ENCODE measurements at places on chromosomes 7 and 10.

DNA sequence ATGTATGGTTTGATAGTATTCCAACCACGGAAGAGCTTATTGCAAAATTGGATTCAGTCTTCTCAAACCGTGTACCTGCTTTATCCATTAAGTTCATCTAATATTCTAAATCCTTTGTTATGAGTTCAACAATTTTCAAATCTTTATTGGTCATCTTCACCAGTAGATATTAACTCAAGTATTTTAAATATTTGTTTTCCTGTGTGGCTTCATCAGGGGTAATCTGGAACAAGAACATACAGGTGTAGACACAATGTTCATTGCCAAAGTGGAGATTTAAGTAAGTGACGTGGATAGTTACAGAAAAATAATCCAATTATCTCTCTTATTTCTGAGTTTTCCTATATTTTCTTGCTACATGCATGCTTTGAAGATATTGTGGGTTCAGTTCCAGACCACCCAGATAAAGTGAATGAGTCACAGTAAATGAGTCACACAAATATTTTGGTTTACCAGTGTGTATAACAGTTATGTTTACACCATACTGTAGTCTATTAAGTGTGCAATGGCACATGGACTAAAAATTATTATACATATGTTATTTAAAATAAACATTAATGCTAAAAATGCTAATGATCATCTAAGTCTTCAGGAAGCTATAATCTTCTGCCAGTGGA, 429.0 kb upstream of the POT1 start:
- H3K4me3 ChIP-seq = no peak overlapping the region
- DNase-seq = no peak
- H3K36me3 ChIP-seq = no peaks in the 10 kb centered on the region
- H3K27me3 ChIP-seq = no peaks in the 10 kb centered on the region
- H3K4me1 ChIP-seq = no peaks in the 10 kb centered on the region
- H3K27ac ChIP-seq = no peak overlapping the region

DNA sequence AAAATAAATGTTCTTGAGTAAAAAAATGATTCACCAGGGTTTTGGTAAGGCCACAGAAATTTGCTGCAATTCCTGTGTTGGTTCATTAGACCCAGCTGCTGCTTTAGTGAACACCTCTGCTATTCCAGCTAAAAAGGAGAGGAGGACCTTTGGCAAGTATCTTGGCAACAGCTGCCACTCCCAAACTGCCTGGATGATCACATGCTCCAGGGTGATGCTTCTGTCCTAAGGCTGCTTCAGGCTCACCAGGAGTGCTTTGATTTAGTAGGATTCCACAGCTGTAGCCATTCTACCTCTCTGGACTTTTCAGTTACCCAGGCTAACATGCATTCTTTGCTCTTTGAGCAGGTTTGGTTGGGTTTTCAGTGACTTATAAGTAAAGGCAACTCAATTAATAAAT, 82.6 kb upstream of the NPVF start:
- H3K4me1 ChIP-seq = no peaks in the 10 kb centered on the region
- H3K27ac ChIP-seq = no peak overlapping the region
- no peak overlapping the region for H3K4me3 ChIP-seq

- no peaks in the 10 kb centered on the region for H3K36me3 ChIP-seq
- H3K4me1 ChIP-seq = peaks cover 7% of the 10 kb centered on the region
- H3K4me3 ChIP-seq = no peak overlapping the region
- DNase-seq = no peak
- H3K27me3 ChIP-seq = peaks cover 15% of the 10 kb centered on the region
These were observed 81.4 kb downstream of the WDR37 start for GRCh38 chr10:1137499-1138163.

DNA sequence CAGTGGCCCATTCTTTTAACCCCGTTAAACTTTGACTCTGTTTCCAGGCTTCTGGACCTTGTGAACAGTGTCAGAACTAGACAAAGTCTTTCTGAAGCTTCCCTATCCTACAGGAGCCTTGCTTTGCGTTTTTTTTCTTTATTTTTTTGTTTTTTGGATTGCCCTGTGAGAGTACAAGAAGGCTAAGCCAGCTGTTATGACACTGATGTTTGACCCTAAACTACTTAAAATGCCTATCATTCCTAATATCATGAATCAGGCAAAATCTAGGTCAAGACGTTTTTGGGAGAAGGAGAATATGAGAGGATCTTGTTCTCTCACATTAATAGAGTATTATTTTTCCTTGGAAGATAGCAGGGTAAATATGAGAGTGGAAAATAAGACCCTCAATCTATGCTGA, 79.8 kb downstream of the EPDR1 start:
- no peaks in the 10 kb centered on the region for H3K36me3 ChIP-seq
- H3K27ac ChIP-seq = no peak overlapping the region
- no peak for DNase-seq
- H3K27me3 ChIP-seq = no peaks in the 10 kb centered on the region

GRCh38 chr10:31867646-31868045, 61.0 kb downstream of the ARHGAP12 start:
- DNase-seq = no peak
- no peaks in the 10 kb centered on the region for H3K4me1 ChIP-seq

DNA sequence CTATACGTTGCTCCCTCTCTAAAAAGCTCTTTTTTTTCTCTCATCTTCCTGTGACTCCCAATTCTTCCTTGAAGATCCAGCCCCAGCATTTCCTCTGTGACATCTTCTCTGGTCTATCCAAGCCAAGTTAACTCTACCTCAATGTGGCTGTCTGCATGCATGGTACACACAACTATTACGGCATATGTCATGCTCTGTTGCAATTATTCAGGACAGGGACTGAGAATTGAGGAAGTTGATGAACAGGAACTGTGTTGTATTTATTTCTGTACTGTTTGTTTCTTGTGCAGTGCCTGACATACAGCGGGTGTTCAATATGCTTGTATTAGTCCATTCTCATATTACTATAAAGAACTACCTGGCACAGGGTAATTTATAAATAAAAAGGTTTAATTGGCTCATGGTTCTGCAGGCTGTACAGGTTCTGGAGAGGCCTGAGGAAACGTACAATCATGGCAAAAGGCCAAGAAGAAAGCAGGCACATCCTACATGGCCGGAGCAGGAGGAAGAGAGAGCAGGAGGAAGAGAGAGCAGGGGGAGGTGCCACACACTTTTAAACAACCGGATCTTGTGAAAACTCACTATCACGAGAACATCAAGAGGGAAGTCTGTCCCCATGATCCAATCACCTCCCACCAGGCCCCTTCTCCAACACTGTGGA, 6.3 kb downstream of the TRPV5 start:
- no peaks in the 10 kb centered on the region for H3K36me3 ChIP-seq
- H3K4me3 ChIP-seq = no peak overlapping the region
- H3K27ac ChIP-seq = no peak overlapping the region
- H3K4me1 ChIP-seq = no peaks in the 10 kb centered on the region
- no peak for DNase-seq

- H3K27ac ChIP-seq = no peak overlapping the region
- no peaks in the 10 kb centered on the region for H3K36me3 ChIP-seq
- H3K4me3 ChIP-seq = no peak overlapping the region
- peaks cover 14% of the 10 kb centered on the region for H3K27me3 ChIP-seq
- H3K4me1 ChIP-seq = peaks cover 2% of the 10 kb centered on the region
These were observed 11.4 kb downstream of the JAZF1 start for GRCh38 chr7:28169230-28169629.

DNA sequence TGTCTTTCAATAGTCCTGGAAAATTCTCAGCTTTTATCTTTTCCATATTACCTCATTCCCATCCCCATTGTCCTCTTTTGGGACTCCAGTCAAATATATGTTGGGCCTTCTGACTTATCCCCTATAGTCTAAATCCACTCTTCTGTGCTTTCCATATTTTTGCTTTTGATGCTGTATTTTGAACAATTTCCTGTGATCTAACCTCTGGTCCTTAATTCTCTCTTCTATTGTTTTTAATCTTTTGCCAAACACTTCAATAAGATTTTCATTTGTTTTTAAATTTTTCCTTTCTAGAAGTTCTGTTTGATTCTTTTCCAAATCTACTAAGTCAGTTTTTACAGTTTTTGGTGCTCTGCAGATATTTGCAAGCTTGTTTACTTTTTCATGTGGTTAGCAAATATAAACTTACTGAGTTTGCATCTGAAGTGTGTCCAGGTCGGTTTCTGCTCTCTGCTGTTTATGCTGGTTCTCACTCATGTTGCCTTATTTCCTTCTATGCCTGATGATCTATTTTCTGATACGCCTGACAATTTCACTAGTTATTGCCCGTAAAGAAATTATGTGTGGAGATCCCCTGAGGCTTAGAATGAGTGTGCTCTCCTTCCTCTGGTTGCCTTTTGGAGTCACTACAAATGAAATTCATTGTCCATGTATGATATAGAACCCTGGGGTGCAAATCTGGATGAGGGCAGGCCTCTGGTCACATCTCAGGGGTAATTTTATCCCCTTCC, 110.4 kb downstream of the RBM20 start:
- H3K4me3 ChIP-seq = no peak overlapping the region
- peaks cover 5% of the 10 kb centered on the region for H3K36me3 ChIP-seq
- no peaks in the 10 kb centered on the region for H3K27me3 ChIP-seq
- peaks cover 28% of the 10 kb centered on the region for H3K4me1 ChIP-seq
- DNase-seq = no peak
- H3K27ac ChIP-seq = no peak overlapping the region

- no peaks in the 10 kb centered on the region for H3K36me3 ChIP-seq
- no peaks in the 10 kb centered on the region for H3K27me3 ChIP-seq
- H3K4me1 ChIP-seq = no peaks in the 10 kb centered on the region
- no peak for DNase-seq
- H3K27ac ChIP-seq = no peak overlapping the region
These were observed 737.1 kb upstream of the AUTS2 start for GRCh38 chr7:68861171-68861570.

DNA sequence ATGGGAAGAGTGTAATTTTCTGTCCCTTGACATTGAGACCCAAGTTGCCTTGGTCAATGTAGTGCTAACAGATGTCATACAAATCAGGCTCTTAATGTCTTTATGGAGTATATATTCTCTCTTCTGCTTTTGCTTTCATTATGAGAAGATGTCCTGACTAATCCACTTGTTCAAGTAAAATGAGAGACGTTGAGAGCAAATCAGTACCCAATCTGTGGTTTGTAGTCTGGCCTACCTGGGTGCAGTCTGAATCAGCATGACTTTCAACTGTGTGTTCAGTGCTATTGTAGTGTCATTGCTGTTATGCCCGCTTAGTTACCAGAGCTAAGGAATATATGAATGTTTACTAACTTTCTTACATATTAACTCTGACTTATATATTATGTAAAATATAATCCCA, 612.4 kb downstream of the ANKRD7 start:
- H3K27ac ChIP-seq = no peak overlapping the region
- no peak for DNase-seq
- no peaks in the 10 kb centered on the region for H3K36me3 ChIP-seq
- no peaks in the 10 kb centered on the region for H3K4me1 ChIP-seq

DNA sequence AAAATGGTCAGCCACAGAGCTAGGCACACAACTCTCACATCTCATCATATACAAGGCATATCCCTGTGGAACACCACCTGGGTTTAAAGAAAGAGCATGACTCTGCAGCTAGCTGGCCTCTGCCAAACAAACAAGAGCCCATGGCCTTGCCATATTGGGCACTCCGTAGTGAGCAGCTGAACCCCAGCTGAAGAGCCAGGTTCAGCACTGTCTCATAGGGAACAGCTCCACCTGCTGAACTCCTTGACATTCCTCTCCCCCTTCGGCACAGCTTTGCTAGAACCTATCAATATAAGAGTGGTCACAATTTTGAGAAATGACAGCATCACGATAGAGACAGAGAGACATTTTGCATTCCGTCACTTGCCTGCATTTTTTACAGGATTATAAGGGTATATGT, 20.0 kb downstream of the SORCS1 start:
- H3K27me3 ChIP-seq = no peaks in the 10 kb centered on the region
- no peaks in the 10 kb centered on the region for H3K36me3 ChIP-seq
- H3K4me3 ChIP-seq = no peak overlapping the region
- DNase-seq = no peak
- no peak overlapping the region for H3K27ac ChIP-seq

GRCh38 chr7:104482362-104483037, 154.1 kb downstream of the LHFPL3 start:
- no peak for DNase-seq
- no peak overlapping the region for H3K4me3 ChIP-seq
- no peaks in the 10 kb centered on the region for H3K4me1 ChIP-seq
- H3K36me3 ChIP-seq = no peaks in the 10 kb centered on the region

DNA sequence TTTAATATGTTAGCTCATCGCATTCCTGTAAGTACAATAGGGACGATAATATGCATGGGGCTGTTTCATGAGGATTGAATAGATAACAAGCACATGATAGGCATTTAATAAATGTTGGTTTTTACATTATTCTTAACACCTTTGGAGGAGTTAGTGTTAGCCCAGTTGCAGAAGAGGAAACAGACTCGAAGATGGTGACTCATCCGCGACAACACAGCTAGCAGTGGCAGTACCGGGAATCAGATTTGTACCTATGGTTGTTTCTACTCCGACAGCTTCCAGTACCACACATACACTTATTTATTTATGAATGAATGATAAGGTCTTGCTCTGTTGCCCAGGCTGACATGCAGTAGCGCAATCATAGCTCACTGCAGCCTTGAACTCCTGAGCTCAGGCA, 2.9 kb downstream of the LRMDA start:
- H3K4me1 ChIP-seq = peaks cover 3% of the 10 kb centered on the region
- H3K4me3 ChIP-seq = no peak overlapping the region
- H3K27ac ChIP-seq = no peak overlapping the region
- H3K36me3 ChIP-seq = no peaks in the 10 kb centered on the region
- peaks cover 35% of the 10 kb centered on the region for H3K27me3 ChIP-seq

GRCh38 chr7:157987906-157988305, 599.7 kb downstream of the PTPRN2 start:
- no peaks in the 10 kb centered on the region for H3K27me3 ChIP-seq
- DNase-seq = no peak
- no peaks in the 10 kb centered on the region for H3K4me1 ChIP-seq
- no peaks in the 10 kb centered on the region for H3K36me3 ChIP-seq
- no peak overlapping the region for H3K27ac ChIP-seq

GRCh38 chr10:100972115-100972903, 3.0 kb downstream of the SEMA4G start:
- no peak overlapping the region for H3K27ac ChIP-seq
- H3K4me3 ChIP-seq = no peak overlapping the region
- H3K4me1 ChIP-seq = peaks cover 7% of the 10 kb centered on the region
- DNase-seq = no peak
- no peaks in the 10 kb centered on the region for H3K36me3 ChIP-seq
- peaks cover 8% of the 10 kb centered on the region for H3K27me3 ChIP-seq

- H3K27ac ChIP-seq = no peak overlapping the region
- no peaks in the 10 kb centered on the region for H3K4me1 ChIP-seq
- H3K4me3 ChIP-seq = no peak overlapping the region
- H3K36me3 ChIP-seq = no peaks in the 10 kb centered on the region
- no peaks in the 10 kb centered on the region for H3K27me3 ChIP-seq
These were observed 88.0 kb downstream of the TMEM178B start for GRCh38 chr7:141161550-141162535.

DNA sequence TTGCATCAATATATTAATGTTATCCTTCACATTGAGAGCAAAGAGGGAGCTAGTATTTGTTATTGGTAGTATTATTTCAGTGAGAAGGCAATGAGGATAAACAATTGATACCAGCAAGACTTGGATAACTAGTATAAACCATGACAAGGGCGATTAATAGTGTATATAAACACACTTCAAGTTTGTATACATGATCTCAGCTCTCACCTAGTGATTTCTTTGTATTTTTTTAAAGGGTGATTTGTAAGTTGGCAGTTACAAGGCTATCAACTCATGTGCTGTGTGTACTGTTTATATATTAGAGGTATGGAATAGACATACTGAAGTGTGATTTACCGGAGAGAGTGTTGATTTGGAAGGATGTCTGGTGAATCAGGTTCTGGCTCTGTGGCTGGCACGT, 88.0 kb downstream of the SNX10 start:
- no peak overlapping the region for H3K27ac ChIP-seq
- H3K4me3 ChIP-seq = no peak overlapping the region
- H3K36me3 ChIP-seq = peaks cover 1% of the 10 kb centered on the region
- peaks cover 5% of the 10 kb centered on the region for H3K4me1 ChIP-seq
